ENCODE measurements at places on chromosomes 12 and 14. TPM values are rescaled to one million over a fixed set of nuclear protein-coding genes. Genes with fewer than 3 reads are reported as not detected.
A peak's percentile ranks its signal among the peaks of the same experiment; 100 is the strongest.

The C12orf42 gene
- not detected for total RNA-seq

The EXOC5 gene
- 34.6 TPM for total RNA-seq

The TAS2R31 gene
- not detected for total RNA-seq

The GPR162 gene
- 0.16 TPM for total RNA-seq

The VRTN gene
- total RNA-seq = not detected

DNA sequence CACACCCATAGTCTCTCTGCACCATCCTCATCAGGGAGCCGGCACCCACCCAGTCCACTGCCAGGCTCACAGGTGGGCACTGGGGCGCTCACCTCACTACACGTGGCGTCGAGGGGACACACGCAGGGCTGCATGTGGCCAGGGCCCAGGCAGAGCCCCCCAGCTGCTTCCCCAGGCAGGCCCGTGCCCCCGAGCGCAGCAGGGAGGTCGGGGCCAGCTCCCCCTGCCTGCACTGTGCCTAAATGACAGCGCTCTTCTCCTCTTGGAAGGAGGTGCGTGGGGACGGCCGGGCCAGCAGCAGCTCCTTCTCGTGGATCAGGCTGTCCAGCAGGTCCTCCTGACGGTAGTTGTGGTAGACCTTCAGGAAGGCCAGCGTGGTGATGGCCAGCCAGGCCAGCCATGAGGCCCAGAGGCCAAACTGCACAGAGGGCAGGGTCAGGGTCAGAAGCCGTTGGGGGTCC lies 11.3 kb downstream of the TMEM179 start:
- DNase-seq = no peak

GRCh38 chr14:96762650-96763049 lies 34.5 kb upstream of the VRK1 start:
- DNase-seq = no peak

DNA sequence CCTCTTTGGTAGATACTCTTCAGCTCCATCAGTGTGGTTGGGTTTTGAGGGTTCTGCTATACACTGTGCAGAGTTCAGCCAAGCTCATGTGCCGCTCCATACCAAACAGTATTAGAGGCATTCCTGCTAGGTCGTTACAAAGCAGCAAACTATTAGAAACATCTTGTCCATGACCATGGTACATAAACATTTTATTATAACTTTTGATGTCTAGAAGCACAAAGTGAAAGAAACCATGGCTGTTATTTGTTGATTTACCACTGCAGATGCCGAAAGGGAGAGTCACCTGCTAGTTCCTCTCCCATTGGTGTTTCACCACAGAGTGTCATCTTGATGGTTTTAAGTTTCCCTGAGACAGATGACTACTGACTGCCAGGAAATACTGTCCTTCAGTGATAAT lies 242.0 kb downstream of the ADAMTS20 start:
- no peak for DNase-seq

GRCh38 chr12:83198291-83199015 lies 511.7 kb downstream of the TMTC2 start:
- DNase-seq = no peak

GRCh38 chr12:6140651-6141447 lies 16.4 kb upstream of the VWF start:
- DNase-seq = peak; percentile 32

DNA sequence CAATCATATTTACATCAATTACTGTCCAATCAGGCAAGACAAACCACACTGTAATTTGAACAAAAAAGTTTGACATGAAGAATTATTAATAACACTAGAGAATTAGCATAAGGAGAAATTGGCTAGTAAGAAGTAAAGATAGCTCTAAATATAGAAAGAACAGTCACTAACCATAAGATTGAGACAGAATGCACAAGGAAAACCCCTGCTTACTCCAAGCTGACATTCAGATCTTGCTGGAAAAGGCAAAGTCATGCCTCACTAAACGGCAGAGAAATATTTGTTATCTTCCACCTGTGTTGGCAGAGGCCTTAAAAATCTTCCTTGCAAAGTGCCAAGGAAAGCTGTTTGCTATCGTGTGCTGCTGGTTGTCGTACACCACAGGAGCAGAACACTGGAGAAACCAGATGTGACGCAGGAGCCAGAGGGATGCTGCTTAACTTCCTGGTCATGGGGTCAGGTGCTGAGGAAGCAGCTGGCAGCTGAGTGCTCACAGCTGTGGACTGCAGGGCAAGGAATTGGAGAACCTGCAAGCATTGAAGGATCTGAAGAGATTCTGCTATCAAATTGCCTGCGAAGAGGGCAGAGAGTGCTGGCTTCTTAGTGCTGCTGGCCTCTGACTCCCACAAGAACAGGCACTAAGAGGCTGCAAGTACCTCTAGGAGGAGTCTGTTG lies 1323.3 kb downstream of the LRFN5 start:
- no peak for DNase-seq

DNA sequence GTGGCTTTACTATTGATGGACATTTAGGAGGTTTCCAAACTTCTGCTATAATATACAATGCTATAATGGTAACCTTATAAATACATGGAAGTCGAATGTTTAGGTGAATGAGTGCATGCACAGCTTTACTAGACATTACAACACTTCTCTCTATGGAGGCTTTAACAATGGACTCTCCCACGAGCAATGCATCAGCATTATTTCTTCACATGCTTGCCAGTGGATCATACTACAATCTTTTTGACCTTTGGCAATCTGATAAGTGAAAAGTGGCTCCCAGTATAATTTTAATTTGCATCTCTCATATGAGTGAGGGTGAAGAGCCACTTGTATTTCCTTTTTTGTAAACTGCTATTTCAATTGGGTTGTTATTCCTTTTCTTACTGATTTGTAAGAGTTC lies 18.2 kb downstream of the RDH12 start:
- DNase-seq = no peak

Data from gastrocnemius medialis (tissue), 4 donors.